ENCODE measurements at places on chromosomes 5 and 9.

DNA sequence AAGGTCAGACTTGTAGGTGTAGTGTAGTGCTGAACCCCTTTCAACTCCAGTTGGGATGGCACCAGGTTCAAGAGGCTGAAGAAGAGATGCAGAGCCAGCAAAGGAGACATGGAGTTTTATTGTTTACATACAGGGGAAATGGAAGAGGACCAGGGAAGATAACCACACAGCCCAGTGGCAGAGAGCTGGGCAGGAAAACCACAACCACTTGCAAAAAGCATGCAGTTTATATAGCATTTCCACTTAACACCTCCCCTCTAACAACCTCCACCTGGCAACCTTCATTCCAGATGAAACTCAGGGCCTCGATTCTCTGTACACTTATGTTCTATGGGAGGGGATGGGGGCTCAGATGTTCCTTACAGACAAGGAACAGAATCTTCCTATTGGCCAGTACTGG is 56.9 kb downstream of the SNX24 start:
- no peak for DNase-seq

- DNase-seq: no peak
Measured at GRCh38 chr5:136907371-136907770, 542.0 kb upstream of the TRPC7 start.

- no peak for DNase-seq
Measured at GRCh38 chr5:150386024-150386855, 26.5 kb downstream of the CD74 start.

DNA sequence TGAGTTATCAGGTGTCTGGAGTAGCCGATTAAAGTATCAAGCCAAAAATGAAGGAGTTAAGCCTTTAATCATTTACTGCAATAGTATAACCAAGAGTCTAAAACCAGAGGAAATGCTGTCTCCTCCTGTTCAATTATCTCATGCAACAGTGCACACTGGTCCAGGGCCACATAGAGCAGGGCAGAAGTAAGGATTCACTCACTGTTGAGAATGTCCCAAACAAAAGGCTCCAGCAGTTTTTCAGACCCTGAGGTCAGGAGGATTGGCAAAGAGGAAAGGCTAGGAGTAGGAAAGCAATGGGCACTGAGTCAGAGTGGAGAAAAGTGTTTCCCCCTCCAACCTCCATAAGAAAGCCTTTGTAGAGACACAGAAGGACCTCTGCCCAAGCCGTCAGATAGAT is 168.2 kb downstream of the RNF180 start:
- DNase-seq: no peak

DNA sequence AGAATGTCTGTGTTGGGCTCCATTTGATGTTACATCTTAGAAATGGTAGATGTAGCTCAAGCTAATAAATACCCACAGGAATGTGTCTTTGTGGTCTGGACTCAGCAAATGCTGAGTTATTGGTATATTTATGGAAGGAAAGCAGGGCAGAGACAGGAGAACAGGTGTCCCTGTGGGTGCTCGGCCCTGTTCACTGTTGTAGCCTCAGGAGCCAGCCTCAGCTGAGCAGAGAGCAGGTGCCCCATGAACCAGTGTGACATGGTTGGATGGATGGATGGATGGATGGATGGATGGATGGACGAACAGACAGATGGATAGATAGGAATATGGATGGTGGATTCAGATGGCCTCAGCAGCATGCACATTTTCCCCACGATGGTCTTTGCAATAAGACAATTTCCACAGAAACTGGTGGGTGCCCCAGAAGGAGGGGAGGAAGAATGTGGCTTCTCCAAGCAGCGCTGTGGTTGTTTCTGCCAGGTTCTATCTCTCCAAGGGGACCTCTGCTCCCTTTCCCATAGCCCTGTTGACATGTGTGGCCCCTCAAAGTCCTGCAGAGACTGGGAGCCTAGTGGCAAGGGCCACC is 8.2 kb upstream of the IRF1 start:
- no peak for DNase-seq

DNA sequence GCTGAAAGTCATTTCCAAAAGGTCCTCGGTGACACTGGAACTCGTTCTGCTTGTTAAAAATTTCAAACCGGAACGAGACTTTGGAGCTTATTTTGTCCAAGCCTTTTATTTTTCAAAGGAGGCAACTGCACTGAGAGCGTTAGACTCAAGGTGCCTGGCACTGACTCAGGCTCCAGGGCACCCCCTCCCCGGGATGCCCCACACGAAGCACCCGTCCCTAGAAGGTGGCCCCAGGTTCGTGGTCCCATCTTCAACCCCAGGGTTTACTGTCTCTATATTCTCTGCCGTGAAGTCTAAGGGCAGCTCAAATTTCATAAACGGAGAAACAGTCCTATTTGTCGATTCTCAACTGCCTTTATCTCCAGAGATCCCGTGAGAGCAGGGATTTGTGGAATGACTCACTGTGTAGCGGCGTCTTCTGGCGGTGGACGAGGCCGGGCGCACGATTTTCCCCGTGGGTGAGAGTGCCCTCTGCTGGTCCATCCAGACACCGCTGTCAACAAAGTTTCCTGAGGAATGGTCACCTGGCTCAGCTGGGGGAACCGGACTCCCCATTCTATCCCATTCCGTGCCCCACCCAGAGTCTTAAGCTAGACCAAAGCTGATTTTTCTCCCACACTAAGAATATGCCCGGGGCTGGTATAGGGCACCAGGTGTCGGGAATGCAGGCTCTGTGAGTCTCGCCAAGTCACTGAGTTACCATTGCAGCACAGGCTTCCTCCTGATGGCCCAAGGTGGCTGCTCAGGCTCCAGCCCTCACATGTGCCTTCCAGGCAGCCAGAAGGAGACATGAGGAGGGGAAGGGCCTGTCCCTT is 27.1 kb upstream of the SLC6A19 start:
- peak; percentile 70 for DNase-seq
